ENCODE measurements at places on chromosomes 2 and 18.

DNA sequence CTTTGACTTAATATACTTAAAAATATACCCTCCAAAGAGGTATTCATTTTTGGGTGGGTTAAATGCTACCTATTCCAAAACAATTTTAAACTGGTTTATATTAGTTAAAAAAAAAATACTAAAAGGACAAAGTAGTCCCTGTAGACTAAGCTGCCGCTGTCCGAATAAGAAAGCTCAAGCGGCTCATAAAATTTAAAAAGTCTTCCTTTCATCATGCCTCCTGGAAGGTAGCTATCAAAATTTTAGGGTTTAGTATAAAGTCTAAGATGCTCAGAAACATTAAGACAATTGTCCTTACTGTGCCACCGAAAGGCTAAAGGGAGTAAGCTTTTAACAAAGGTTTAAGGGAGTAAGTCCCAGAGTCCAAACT lies 440 bp upstream of the UGGT1 start:
- DNase-seq = no peak
- H3K27ac ChIP-seq = peak overlapping the region; percentile 96
- no peaks in the 10 kb centered on the region for H3K27me3 ChIP-seq
- peaks cover 17% of the 10 kb centered on the region for H3K4me1 ChIP-seq
- peak overlapping the region; percentile 97 for H3K4me3 ChIP-seq

DNA sequence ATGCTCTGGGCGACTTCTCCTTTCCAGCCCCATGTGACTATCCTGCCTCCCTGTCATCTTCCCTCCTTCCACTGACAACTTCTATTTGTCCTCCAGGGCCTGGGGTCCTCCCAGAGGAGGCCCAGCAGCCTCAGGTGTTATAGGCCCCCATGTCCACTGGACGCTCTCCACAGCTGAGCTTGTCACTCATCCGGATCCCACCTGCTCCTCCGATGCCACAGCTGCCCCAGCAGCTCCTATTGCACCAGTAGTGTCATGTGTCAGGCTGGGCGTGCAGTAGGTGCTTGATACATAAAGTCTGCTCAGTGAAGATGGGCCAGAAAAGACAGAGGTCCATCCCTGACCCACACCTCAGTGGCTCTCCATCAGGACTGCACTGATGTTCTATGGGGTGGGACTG lies 305.7 kb upstream of the MYT1L start:
- no peaks in the 10 kb centered on the region for H3K36me3 ChIP-seq
- DNase-seq = no peak
- no peak overlapping the region for H3K4me3 ChIP-seq
- H3K27me3 ChIP-seq = peaks cover 4% of the 10 kb centered on the region
- peaks cover 11% of the 10 kb centered on the region for H3K4me1 ChIP-seq

- DNase-seq = no peak
- H3K4me1 ChIP-seq = peaks cover 34% of the 10 kb centered on the region
- H3K4me3 ChIP-seq = no peak overlapping the region
- no peak overlapping the region for H3K27ac ChIP-seq
Observed at GRCh38 chr18:59629894-59630293, 67.3 kb downstream of the CCBE1 start.

GRCh38 chr2:84394628-84395027 lies 64.5 kb downstream of the SUCLG1 start:
- no peak for DNase-seq
- no peaks in the 10 kb centered on the region for H3K27me3 ChIP-seq
- H3K4me1 ChIP-seq = no peaks in the 10 kb centered on the region
- H3K4me3 ChIP-seq = no peak overlapping the region

DNA sequence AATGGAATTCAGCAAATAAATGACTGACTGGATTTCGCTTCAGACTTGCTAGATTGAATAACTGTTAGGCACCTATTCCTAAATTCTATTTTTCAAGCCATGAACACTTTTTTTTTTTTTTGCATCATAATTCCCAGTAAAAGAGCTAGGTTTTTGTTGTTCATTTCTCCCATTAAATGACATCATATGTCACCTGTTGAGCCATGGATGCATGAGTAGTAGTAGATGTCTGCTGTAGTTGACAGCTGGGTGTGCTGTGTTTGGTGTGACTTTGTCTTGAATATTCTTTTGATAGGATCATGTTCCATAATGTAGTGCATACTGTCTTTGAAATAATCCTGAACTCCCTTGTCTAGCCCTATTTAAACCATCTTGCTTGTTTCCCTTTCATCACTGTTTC lies 115.2 kb downstream of the RAB3GAP1 start:
- no peaks in the 10 kb centered on the region for H3K4me1 ChIP-seq
- no peak for DNase-seq
- H3K36me3 ChIP-seq = peaks cover 38% of the 10 kb centered on the region

- H3K36me3 ChIP-seq = peaks cover 13% of the 10 kb centered on the region
- peaks cover 26% of the 10 kb centered on the region for H3K4me1 ChIP-seq
- H3K27me3 ChIP-seq = no peaks in the 10 kb centered on the region
- no peak for DNase-seq
- H3K27ac ChIP-seq = no peak overlapping the region
- H3K4me3 ChIP-seq = no peak overlapping the region
Observed at GRCh38 chr2:108560241-108560811, 26.1 kb downstream of the LIMS1 start.

DNA sequence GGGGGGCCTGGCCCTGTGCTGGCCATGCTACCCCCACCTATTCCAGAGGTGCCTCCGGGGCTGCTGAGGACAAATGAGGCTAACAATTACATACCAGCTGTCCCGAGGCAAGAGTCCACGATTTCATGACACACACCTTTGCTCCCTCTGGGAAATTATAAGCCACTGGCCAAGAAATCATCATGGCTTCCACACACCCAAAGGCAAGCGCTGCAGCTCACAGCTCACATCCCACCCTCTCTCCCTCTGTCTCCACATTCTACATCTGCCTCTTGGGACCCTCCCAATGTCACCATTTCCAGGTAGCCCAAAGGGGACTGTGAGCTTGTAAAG lies 134.4 kb downstream of the HDAC4 start:
- H3K27me3 ChIP-seq = no peaks in the 10 kb centered on the region
- no peak overlapping the region for H3K4me3 ChIP-seq
- H3K4me1 ChIP-seq = peaks cover 59% of the 10 kb centered on the region
- no peak for DNase-seq

- no peaks in the 10 kb centered on the region for H3K27me3 ChIP-seq
- no peak overlapping the region for H3K27ac ChIP-seq
- no peak for DNase-seq
- peaks cover 25% of the 10 kb centered on the region for H3K4me1 ChIP-seq
- no peak overlapping the region for H3K4me3 ChIP-seq
Observed at GRCh38 chr18:21760321-21760720, 19.7 kb downstream of the MIB1 start.

DNA sequence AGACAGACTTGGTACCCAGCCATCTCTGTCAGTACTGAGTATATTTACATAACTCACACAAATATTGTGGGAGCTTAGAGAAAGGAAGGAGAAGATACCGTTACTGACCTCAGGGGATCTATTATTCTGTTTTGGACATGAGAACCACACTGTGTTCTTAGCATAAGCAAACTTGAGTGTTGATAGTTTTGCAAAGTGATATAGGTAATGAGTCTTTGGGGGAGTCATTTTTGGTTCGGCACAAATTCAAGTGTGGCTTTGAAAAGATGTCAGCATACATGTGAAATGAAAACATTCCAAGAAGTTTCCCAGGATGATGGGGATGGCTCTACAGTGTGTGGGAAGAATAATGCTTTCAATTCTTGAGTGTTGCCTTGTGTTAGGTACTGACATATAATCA lies 24.1 kb downstream of the SMARCAL1 start:
- H3K4me3 ChIP-seq = no peak overlapping the region
- no peak overlapping the region for H3K27ac ChIP-seq
- H3K4me1 ChIP-seq = no peaks in the 10 kb centered on the region

DNA sequence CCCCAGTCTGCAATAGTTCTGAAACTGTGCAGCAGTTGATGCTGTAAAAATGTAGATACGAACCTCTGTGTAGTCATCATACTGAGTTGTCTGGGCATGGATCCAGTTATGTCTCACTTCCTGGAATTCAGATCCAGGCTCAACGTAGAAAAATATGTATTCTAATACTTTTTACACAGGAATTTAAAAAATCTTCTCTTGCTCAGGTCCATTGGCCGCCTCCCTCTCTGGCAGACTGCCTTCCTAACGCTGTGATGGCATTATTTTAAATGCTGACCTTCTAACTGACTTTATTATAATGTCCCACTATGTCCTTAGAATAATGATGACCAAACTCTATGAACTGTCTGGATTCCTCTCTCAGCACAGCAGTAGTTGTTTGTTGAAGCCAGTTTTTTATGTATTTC lies 119.6 kb downstream of the FEZ2 start:
- no peaks in the 10 kb centered on the region for H3K27me3 ChIP-seq
- H3K27ac ChIP-seq = no peak overlapping the region
- peaks cover 6% of the 10 kb centered on the region for H3K4me1 ChIP-seq
- no peak overlapping the region for H3K4me3 ChIP-seq
- H3K36me3 ChIP-seq = peaks cover 58% of the 10 kb centered on the region

- no peak overlapping the region for H3K4me3 ChIP-seq
- H3K4me1 ChIP-seq = no peaks in the 10 kb centered on the region
- H3K27ac ChIP-seq = no peak overlapping the region
- no peak for DNase-seq
- H3K36me3 ChIP-seq = no peaks in the 10 kb centered on the region
- no peaks in the 10 kb centered on the region for H3K27me3 ChIP-seq
Observed at GRCh38 chr2:144201126-144201525, 318.8 kb downstream of the ZEB2 start.

GRCh38 chr2:30437809-30438548 lies 9.1 kb upstream of the LCLAT1 start:
- no peaks in the 10 kb centered on the region for H3K36me3 ChIP-seq
- H3K4me1 ChIP-seq = peaks cover 4% of the 10 kb centered on the region
- H3K4me3 ChIP-seq = no peak overlapping the region
- no peak for DNase-seq
- no peak overlapping the region for H3K27ac ChIP-seq
- no peaks in the 10 kb centered on the region for H3K27me3 ChIP-seq

GRCh38 chr18:15005313-15006130 lies 257.6 kb downstream of the ANKRD30B start:
- H3K36me3 ChIP-seq = no peaks in the 10 kb centered on the region
- no peak for DNase-seq
- no peaks in the 10 kb centered on the region for H3K27me3 ChIP-seq
- no peak overlapping the region for H3K4me3 ChIP-seq

DNA sequence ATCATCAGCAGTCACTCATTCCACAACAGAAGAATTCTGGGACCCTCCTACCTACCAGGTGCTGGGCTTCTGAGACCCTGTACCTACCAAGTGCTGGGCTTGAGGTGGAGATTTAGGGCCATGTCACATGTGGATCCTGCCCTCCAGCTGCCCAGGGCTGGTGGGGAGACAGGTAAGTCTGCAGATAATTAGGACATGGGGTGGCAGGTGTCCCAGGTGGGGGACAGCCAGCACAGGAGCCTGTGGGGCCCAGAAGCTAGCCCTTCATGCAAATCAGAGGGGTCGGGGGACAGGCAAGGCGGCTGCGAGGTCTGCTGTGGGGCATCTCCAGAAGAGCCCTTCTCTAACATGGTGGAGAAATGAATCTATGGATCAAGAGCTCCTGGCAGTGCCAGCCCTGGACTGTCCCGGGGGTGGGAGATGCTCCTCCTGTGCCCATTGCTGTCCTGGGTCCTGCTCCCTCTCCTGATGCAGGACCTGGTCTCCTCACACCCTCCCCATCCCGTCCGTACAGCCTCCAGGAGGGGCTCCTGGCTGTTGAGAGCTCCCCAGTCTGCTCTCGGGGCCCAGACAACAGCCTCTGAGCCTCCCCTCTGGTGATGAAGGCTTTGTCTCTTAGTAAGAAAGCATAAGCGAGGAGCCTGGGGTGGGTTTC lies 106.3 kb upstream of the GLI2 start:
- no peaks in the 10 kb centered on the region for H3K36me3 ChIP-seq
- H3K27me3 ChIP-seq = peaks cover 2% of the 10 kb centered on the region
- H3K27ac ChIP-seq = no peak overlapping the region
- DNase-seq = no peak

DNA sequence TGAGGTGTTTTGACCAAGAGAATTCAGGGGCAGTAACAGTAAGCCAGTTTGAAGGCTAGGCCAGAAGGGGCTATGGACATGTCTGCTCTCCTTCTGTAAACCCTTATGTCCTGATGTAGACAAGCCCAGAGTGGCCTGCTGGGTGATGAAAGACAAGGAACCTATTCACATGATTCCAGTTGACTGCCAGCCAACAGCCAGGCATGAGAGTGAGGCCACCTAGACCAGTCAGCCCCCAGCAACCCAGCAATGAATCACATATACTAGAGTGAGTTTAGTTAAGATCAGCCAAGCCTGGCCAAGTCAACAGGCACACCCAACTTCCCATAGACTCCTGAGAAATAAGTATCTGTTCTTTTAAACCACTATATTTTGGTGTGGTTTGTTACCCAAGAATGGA lies 1889.7 kb upstream of the CELF4 start:
- peaks cover 3% of the 10 kb centered on the region for H3K36me3 ChIP-seq
- H3K4me3 ChIP-seq = no peak overlapping the region
- no peaks in the 10 kb centered on the region for H3K27me3 ChIP-seq
- H3K4me1 ChIP-seq = no peaks in the 10 kb centered on the region
- H3K27ac ChIP-seq = no peak overlapping the region

DNA sequence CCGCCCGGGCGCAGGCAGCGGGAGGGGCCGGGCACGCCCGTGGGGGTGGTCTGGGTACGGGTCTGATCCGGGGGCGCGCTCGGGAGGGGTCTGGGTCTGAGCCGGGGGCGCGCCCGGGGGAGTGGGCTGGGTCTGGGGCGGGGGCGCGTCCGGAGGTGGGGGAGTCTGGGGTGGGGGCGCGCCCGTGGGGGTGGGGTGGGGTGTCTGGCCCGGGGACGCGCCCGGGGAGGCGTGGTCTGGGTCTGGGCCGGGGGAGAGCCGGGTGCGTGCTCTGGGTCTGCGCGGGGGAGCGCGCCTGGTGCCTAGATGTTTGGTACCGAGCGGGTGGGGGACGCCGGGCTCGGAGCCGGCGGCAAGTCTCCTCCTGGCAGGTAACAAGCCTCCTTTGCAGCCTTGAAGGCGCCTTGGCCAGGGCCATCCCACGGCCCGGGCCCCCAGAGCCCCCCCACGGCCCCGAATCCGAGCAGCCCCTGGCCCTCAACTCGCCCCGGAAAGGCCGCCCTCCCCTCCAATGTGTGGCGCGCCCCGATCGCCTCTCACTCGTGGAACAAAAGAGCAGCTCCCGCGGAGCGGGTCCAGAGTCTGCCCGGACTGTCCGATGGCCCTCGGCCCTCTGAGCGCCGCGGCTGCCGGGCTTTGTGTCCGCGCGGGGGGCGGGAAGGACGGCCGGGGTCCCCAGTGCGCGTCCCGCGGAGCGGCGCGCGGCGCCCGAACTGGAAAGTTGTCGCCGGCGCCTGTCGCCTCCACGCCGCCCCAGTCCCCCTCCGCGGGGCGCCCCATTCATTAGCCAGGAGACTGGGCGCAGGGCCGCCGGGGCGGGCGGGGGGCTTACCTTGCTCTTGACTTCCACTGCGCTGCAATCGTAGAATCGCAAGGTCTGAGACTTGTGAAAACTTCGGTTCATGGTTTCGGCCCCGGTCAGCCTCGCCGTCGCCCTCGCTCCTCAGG lies 595 bp downstream of the PARD6G start:
- H3K36me3 ChIP-seq = no peaks in the 10 kb centered on the region
- H3K4me1 ChIP-seq = peaks cover 7% of the 10 kb centered on the region
- peak; percentile 82 for DNase-seq
- H3K4me3 ChIP-seq = peak overlapping the region; percentile 88
- H3K27me3 ChIP-seq = no peaks in the 10 kb centered on the region

DNA sequence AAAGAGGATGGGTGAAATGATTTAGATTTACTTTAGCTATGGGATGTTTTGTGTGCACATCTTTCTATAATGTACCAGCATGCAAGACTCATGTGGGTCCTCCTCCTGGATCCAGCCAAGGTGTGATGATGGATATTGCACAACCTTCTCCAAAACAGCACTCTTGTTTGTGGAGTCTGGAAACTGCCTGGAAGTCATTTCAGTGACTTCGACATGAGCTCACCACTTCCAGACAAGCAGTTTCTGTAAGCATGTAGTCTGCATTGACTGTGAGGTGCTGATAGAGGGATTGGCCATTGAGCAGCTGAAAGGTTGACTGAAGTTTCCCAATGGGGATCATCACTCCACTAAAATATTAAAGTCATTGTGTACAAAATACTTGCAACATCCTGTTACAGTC lies 154.0 kb downstream of the TRIB2 start:
- no peaks in the 10 kb centered on the region for H3K27me3 ChIP-seq
- H3K4me1 ChIP-seq = peaks cover 9% of the 10 kb centered on the region

All from type B pancreatic cell (in vitro differentiated cells).